ENCODE measurements at places on chromosomes 4 and X.

GRCh38 chr4:27616166-27616565, 755.5 kb downstream of the STIM2 start:
- no peak for DNase-seq

GRCh38 chrX:38999967-39000745, 198.9 kb downstream of the MID1IP1 start:
- no peak for DNase-seq

GRCh38 chr4:122873821-122874593, 47.4 kb downstream of the FGF2 start:
- no peak for DNase-seq

- no peak for DNase-seq
These were observed 915 bp upstream of the RAB33B start for GRCh38 chr4:139453041-139453370.

- DNase-seq = no peak
These were observed 25.8 kb downstream of the TRIM75 start for GRCh38 chr4:165079476-165079875.

DNA sequence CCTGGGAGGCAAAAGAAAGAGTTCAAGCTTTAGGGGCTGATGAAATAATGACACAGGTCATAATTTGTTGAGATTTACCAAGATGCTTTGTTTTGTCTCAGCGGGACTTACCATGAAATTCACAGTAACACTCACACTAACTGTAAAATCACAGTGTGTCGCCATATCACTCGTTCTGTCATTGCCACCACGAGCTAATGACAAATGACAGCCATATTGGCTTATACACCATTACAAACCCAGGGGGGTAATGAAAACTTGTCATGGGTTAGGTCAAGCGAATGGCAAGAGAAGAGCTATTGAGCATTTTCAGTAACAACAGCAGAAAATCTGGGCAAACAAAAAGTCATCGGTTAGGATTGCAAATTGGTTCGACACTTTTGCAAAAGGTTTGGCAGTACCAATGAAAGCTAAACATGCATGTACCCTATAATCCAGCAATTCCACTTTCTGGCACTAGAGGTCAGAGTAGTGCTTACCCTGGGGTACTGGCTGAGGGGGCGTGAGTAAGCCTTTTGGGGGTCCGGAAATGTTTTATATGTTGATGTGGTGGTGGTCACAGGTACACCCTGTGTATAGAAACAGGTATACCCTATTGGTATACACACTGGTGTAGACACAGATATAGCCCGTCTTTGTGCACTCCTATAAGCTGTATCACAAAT, 83.9 kb upstream of the RAI2 start:
- DNase-seq = no peak

DNA sequence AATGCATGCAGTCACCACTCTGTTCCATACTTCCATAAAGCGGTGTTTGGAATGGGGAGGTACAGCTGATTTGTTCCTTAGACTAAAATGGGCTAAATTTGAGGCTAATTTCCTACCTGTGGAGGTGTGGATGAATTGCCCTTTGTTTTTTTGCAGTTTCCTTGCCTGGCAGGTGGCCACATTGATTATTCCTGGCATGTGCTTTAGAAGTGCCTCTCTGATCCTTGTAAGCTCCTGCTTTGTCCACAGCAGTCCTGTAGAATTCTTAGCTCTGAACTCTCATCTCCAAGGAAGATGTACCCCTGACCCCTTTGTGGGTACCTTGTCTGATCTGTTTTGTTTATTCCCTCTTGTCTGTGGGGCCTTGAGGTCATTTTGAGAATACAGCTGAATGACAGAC, 136.8 kb downstream of the ADGRL3 start:
- DNase-seq = no peak

GRCh38 chr4:74848774-74849173, 54.5 kb upstream of the BTC start:
- DNase-seq = no peak

GRCh38 chrX:41556958-41557357, 109.8 kb downstream of the NYX start:
- no peak for DNase-seq

- DNase-seq = no peak
These were observed 72.2 kb downstream of the ATP10D start for GRCh38 chr4:47557255-47557654.

- DNase-seq = no peak
These were observed 35.8 kb downstream of the CHRDL1 start for GRCh38 chrX:110759785-110760184.

DNA sequence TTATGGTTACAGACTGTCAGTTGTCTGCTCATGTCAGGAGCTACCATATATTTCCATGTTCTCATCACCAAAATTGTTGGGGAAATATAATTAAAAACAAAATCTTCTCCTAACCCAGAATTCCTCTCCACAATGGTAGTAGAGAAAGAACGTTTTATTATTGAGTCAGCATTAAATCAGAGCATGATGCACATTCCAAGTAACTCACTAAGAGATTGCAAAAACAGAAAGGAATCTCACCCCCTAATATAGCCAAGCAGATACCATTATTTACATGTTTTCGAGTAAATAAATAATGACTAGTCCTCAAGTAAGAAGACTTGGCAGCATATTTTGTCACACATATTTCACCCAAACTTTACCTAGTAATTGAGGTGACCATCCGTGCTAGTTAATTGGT, 36.2 kb upstream of the ARHGEF6 start:
- DNase-seq = no peak

GRCh38 chr4:40848940-40849339, 99.2 kb downstream of the NSUN7 start:
- DNase-seq = no peak

- no peak for DNase-seq
These were observed 6.3 kb upstream of the ACE2 start for GRCh38 chrX:15607067-15607466.

DNA sequence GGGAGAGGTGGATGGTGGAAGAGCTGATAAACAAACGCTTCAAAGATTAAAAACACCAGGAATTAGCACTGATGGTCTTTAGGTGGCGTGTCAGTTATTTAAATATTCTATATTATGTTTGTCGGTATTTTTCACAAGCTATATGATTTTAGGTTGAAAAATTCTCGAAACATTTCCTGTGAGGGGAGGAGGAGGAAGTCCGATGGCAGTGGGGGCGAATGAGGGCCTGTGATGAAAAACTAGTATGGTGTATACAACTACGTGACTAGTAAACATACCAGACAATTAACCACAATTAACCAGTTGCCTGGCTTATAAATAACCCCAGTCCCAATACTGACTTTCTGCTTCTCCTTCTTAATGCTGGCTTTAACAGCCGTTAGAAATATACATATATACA, 595 bp upstream of the NAP1L2 start:
- no peak for DNase-seq

DNA sequence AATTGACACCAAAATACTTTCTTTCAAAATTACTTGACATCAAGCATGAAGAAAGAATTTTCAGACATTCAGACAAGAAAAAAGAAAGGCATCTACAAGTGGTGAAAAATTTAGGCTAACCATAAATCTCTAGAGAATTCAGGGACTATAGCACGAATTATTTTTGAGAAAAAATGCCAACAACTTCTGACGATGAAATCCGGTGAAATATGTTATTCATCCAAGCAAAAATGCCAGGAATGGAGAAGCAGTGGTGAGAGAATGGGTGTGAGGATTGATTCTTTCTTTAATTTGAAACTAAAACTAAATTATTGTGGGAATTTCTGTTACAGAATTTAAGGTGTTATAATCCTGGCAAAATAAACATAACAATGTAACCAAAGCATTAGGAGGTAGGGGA, 69.4 kb upstream of the SORBS2 start:
- no peak for DNase-seq

- DNase-seq = no peak
These were observed 82.7 kb upstream of the GPM6B start for GRCh38 chrX:13899607-13900006.

- no peak for DNase-seq
These were observed 31.0 kb downstream of the ALPK1 start for GRCh38 chr4:112327965-112328733.

DNA sequence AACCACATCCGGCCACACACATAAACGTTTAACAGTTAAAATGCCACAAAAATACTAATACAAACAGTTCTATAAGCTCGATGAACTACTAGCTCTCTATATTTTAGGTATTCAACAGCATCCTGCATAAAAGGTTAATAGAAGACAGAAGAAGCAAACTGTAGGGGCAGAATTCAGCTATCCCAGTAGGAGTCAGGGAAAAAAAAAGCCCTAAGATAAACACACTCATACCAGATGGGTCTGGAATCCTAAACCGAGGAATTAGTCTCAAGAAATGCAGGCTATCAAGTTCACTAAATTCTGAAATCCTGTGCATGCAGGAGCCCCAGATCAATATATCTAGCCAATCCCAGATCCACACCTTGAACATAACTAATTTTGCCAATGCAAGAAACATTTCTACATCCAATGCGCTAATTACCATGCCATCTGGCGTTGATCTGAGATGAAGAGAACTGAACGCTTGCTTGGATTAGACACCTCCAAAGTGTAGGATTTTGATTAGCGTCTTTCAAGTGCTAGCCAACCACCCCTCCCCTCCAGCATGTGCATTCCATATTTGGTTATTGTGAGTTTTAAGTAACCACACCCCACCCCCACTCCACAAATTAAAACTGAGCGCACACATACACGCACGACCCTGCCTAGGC, 512.2 kb upstream of the INTU start:
- no peak for DNase-seq

GRCh38 chrX:112630187-112630586, 49.6 kb downstream of the LHFPL1 start:
- no peak for DNase-seq
